ENCODE measurements at places on chromosomes 1 and 21.

DNA sequence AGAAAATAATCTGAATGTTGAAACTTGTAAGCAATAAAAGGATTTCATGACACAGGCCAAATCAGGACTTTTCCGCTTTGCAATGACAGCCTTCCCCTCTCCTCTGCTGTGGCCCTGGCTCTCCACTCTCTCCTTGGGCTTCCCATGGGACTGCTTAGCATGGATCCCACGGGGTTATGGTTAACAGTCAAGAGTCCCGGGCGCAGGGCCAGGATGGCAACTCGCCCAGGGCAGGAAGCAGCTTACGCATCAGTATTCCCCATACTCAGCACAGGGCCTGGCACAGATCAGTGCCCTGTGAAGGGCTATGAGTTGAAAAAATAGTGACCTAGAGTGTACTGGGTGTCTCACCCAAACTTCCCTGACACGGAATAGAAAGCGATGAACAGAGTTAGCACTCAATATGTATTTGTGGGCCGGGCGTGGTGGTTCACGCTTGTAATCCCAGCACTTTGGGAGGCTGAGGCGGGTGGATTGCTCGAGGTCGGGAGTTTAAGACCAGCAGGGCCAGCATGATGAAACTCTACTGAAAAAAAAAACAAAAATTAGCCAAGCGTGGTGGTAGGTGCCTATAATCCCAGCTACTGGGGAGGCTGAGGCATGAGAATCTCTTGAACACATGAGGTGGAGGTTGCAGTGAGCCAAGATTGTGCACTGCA lies 29.1 kb upstream of the GRHL3 start:
- peak; percentile 89 for DNase-seq

DNA sequence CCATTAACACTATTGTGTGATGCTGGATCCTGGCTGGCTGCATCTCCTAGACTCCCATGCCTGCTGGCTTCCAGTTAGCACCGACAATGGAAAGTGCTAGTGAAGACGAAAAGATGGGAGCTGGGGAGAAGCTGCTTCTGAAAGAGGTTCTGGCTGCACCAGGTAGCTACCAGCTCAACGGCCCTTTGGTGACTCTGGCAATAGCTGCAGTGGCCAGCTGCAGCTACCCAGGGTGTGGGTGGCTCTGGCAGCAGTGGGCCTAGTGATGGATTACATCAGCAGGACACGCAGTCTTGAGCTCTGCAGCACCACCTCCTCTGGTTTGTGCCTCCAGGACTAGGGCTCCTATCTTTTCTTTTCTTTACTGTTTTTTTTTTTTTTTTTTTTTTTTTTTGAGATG lies 662.6 kb downstream of the MATN1 start:
- DNase-seq: no peak

DNA sequence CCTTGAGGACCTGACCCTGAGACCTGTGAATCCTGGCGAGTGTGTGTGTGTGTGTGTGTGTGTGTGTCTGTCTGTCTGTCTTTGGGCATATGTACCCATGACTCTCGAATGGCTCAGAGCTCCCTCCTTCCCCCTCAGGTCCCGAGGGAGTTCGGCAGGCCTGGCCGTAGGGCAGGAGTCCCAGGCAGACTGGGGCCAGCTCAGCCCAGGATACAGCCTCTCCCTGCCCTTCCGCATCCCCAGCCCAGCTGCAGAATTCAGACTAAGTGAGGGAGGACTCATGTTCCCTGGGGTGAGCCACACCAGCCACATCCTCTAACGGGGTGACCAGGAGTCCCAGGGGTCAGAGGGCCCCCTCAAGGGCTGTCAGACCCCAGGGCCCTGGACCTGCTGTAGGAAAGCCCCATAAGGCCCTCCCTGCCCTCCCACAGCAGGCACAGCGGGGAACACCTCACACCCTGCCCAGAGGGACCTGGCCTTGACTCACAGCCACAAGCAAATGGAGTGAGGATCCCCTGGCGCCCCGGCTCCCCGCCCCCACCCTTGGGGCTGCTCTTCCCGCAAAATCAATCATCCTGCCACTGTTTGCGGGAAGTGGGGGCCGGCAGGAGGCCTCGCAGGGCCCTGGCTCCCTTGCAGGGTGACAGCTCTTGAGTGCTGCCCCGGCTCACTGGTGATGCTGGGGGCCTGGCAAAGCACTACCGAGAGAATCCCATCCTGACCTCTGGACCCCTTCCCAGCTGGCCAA lies 101.7 kb upstream of the CASZ1 start:
- peak; percentile 64 for DNase-seq

- DNase-seq: peak; percentile 74
Measured at GRCh38 chr1:96465441-96465840, 256.1 kb upstream of the PTBP2 start.

DNA sequence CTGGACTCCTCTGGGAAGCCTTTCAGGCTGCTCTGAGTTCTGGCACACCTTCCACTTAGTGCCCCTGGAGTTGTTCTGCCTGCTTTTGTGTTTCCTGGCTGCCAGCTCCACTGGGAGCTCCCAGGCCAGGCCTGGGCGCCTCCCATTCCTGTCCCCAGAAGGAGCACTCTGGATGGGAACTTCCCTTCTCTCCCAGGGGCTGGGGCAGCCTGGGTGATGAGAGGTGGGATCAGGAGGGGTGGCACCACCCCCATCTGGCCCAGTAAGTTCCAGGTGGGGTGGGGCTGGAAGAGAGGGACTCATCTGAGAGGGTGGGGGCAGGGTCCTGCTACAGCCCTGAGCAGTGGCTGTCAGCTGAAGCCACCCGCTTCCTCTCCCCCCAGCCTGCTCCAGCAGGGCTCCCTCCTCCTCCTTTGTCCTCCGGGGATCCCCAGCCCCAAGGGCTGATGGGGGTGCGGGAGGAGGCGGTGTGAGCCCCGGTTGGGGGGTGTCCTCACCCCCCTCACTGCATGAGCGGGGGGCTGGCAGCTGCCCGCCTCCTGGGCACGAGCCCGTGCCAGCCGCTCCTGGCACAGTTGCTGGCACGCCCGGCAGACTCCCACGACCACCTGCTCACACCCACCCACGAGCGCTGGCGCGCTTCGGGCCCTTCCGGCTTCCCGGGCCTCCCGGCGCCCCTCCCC lies 4.7 kb downstream of the FOXO6 start:
- DNase-seq: no peak

DNA sequence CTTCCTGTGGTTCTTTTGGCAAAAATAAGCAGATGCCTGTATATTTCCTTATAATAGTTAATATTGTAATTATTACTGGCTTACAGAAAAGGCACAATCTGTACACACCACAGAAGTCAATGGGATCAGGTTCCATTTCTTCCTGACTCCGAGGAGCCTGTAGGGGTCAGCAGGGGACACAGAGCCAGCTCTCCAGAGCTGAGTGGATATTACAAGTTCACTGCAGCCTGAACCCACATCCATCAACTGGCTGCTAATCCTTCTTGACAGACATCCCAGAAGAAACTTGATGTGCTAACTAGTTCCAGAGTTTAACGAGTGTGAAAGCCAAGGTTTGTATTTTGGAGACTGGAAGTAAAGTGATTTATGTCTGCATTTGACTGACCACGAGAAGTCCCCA lies 203.8 kb downstream of the LMX1A start:
- DNase-seq: no peak

- DNase-seq: peak; percentile 22
Measured at GRCh38 chr1:226001963-226002666, 3.0 kb upstream of the SDE2 start.

- DNase-seq: no peak
Measured at GRCh38 chr1:162087111-162087510, 17.6 kb downstream of the NOS1AP start.

- DNase-seq: no peak
Measured at GRCh38 chr21:41886328-41886727, 7.2 kb upstream of the PRDM15 start.

GRCh38 chr1:204524986-204525385 lies 8.8 kb downstream of the MDM4 start:
- no peak for DNase-seq

- no peak for DNase-seq
Measured at GRCh38 chr1:93033785-93034184, 45.3 kb upstream of the MTF2 start.

- DNase-seq: no peak
Measured at GRCh38 chr21:33991133-33991532, 75.5 kb upstream of the ATP5PO start.

GRCh38 chr1:178540204-178540603 lies 27.3 kb downstream of the TEX35 start:
- no peak for DNase-seq

GRCh38 chr1:58119971-58120370 lies 426.6 kb downstream of the OMA1 start:
- no peak for DNase-seq

DNA sequence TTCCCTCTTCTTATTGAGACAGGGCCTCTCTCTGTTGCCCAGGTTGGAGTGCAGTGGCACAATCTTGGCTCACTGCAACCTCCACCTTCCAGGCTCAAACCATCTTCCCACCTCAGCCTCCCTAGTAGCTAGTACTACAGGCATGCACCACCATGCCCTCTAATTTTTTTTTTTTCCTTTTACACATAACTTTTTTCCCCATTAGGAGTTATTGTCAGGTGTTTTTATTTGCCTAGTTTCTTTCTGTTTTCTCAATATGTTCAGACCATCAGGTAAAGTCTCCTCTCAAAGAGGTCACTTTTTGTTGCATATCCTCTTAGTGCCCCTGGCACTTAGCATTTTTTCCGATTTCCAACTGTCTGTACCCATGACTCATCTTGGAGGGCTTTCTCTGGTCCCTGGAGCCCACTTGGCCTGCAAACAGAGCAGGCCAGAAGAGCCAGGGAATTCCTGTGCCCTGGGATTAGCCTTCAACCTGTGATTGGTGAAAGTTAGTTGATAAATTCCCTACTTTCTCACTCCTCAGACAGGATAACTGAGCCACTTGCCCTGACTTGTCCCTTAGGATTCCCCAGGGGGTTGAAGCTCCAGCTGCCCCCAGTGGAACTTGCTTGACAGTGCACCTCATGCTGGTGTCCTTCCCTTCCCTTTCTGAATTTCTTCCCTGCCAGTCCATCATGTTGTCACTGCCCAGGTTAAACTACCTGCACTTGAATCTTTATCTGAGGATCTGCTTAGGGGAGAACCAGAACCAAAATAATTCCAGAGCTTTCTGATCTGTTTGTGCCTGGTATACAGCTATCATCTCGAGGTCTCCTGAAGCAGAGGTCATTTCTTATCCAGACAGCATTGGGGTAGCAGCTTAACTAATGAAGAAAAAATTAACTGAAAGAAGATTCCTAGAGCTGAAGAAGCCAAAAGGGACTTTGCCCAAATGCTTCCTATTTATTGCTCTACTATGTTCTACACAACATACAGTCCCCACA lies 2.4 kb downstream of the NTPCR start:
- DNase-seq: peak; percentile 54

DNA sequence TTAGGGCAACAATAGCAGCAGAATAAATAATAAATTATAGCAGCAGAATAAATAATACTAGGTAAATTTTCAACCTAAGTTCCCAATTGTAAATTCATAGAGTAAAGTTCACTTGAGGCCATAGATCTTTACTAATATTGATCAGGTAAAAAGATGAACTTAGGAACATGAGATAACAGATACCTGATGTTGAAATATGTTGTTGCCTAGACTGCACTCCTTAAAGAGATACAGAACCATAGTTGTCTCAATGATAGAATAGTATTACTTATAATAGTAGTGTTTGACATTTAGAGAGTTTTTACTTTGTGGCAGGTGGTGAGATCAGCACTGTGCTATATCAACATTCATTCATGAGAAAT lies 378 bp upstream of the F13B start:
- no peak for DNase-seq

GRCh38 chr1:223771469-223771813 lies 59.1 kb downstream of the CAPN2 start:
- no peak for DNase-seq

- no peak for DNase-seq
Measured at GRCh38 chr1:167207940-167208623, 12.6 kb upstream of the POU2F1 start.

DNA sequence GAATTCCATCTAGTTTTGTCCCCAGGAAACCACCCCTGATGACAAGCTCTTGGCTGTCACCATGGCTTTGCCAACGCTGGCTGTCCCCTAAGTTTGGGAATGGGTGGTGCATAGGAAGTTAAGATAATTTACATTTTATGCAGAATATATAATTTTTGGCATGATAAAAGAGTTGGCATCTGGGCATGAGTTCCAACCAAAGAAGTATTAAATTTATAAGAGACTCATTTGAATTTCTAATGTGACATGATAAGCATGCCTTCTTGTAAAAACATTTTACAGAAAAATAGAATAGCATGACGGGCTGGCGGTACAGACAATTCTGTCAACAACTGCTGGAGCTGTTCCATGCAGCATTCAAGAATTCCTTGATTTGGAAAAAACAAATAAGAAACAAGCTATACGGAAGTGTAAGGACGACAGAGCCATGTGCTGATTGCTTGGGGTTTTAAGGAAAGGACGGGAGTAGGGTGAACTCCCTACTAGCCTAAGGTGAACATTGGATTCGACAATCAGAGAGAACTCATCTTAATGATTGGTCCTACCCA lies 106.8 kb upstream of the C1orf21 start:
- DNase-seq: no peak

GRCh38 chr1:101257500-101258325 lies 20.9 kb downstream of the S1PR1 start:
- no peak for DNase-seq

GRCh38 chr1:192766009-192766625 lies 42.7 kb upstream of the RGS2 start:
- peak; percentile 72 for DNase-seq

DNA sequence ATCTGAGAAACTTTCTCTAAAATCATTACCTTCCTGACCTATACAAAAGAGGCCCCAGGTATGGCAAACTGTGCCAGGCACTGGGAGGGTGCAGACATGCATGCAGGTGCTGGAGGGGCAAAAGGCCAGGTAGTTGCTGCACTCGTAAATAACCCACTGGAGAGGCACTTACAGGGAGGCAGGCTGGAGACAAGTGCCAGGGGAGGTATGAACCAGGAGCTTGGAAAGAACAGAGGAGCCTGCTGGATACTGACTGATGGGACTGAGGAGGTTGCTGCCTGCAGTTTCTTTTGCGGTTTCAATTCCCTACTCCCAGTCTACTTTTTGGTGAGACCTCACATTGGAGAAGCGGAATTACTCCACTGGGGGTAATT lies 113.9 kb downstream of the DSCAM start:
- DNase-seq: no peak

DNA sequence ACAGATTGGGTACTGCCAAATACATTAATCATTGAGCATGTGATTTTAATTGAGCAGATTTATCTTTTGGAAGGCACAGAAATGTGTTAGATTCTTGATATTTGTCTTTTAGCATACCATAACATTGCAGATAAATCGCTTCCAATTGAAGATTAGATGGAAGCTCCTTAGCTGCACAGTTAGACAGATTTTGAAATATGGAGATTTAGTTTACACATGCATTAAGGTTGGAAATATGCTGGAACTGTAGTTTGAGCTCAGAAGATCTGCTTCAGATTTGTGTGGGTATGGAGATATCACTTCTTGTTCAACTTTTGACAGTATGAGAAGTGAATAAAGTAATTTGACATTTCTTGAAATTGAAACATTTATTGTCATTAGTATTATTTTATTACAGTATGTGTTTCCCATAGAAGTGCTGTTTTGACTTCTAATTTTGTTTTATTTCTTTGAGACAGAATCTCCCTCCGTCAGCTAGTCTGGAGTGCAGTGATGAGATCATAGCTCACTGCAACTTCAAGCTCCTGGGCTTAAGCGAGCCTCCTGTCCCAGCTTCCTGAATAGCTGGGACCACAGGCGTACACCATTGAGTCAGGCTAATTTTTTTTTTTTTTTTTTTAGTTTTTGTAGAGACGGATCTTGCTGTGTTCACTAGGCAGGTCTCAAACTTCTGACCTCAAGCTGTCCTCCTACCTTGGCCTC lies 29.1 kb downstream of the THRAP3 start:
- DNase-seq: peak; percentile 78

- no peak for DNase-seq
Measured at GRCh38 chr1:64092851-64093371, 110.5 kb upstream of the UBE2U start.

- DNase-seq: no peak
Measured at GRCh38 chr1:94323311-94324177, 86.2 kb upstream of the ARHGAP29 start.
